Ascending aorta (tissue), 2 donors: ENCODE measurements at places on chromosomes 16 and 17.

GRCh38 chr16:81910366-81910885, 100.8 kb downstream of the SDR42E1 start:
- DNase-seq: no peak

DNA sequence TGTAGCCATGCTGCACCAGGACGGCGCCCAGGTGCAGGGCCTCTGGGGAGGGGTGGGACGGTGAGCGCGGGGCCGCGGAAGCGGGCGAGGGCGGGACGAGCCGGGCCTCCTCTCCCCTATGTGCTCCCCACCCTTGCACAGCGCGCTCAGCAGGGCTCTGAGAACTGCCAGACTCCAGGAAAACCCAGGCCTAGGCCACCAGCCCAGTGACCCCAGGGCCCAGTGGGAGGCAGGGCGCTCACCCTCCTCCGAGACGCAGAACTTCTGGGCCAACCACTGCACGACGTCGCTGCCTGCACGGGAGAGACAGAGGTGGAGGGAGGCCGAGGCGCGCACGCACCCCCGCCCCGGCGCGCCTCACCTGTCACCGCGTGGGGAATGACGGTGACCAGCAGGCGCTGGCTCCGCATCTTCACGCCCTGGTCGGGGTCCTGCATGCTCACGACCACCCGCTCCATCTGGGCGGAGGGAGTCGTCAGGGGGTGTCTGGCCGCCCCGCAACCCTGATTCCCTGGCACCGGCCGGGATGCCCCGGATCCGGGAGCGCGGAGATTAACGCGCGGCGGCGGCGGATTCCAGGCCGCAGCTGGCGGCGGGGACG, 603 bp downstream of the RGS11 start:
- DNase-seq: no peak

DNA sequence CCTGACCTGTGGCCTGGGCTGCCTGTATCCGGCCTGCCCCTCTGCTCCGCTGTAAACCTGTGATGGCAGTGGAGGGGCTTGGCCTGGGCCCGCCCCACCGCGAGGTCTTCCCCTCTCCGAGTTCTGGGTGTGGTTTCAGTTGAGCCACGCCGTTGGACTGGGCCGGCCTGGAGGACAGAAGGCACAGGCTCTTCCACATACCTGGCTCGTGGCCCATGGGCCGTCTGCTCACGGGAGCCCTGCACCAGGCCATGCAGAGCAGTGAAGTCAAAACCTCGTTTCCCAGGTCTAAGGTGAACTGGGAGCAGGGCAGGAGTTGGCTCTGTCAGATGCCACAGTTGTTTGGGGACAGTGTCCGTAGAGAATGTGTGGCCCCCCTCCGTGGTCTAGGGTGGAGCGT, 5.6 kb upstream of the RNPS1 start:
- DNase-seq: no peak

- DNase-seq: no peak
These were observed 50.6 kb upstream of the VPS4A start for GRCh38 chr16:69260506-69260905.

GRCh38 chr17:79117905-79118487, 43.4 kb downstream of the ENGASE start:
- DNase-seq: no peak

DNA sequence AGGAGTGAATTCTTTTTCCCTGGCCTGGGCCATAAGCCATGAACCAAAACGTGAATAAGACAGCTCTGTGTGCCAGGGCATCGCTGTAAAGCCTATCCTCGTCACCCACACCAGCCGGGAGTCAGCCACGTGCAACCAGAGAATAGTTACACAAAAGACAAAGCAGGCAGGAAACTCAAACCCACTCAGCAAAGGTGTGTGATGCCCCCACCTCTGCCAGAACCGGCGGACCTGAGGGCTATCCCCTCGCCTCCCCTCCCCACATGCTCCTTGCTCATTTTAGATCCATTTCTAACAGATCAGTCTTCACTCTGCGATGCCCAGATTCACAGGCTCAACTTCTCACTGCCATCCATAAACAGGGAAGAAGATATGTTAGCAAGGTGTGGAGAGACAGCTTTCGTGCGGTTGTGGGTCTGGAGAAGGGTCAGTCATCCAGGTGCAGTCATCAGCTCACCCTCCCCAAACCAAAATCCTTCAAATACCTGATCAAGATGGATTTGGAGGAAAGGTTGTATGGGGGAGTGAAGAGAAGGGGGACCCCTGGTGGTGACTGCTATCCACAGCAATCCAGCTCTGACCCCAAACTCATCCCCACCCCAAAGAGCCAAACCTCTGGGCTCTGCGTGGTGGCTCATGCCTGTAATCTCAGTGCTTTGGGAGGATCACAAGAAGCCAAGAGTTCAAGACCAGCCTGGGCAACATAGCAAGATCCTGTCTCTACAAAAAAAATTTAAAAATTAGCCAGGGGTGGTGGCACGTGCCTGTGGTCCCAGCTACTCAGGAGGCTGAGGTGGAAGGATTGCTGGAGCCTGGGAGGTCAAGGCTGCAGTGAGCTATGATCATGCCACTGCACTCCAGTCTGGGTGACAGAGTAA, 219.2 kb downstream of the C16orf78 start:
- DNase-seq: no peak

DNA sequence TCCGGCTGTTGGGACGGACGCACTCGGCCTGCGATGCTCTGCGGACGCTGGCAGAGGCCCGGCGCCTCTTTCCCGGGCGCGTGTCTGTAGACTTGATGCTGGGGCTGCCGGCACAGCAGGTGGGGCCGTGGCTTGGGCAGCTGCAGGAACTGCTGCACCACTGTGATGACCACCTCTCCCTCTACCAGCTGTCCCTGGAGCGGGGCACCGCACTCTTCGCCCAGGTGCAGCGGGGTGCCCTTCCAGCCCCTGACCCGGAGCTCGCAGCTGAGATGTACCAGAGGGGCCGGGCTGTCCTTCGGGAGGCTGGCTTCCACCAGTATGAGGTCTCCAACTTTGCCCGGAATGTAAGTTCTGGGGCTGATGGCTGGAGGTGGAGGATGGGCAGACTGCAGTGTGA, 3.5 kb downstream of the RSAD1 start:
- DNase-seq: peak; percentile 62

DNA sequence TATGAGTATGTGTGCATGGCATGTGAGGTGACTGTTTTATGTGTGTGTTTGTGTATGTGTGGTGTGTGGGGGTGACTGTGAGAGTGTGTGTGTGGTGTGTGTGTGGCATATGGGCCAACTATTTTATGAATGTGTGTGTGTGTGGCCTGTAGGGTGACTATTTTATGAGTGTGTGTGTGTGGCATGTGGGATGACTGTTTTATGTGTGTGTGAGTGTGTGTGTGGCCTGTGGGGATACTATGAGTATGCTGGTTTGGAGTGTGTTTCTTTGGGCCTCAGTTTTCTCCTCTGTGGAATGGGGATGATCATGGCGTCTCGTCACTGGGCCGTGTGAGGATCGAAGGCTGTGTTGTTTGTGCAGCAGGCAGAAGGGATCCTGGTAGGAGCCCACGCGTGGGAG, 152.1 kb upstream of the PLCG2 start:
- DNase-seq: no peak

- DNase-seq: no peak
These were observed 3.3 kb downstream of the KCNH4 start for GRCh38 chr17:42177684-42178083.

DNA sequence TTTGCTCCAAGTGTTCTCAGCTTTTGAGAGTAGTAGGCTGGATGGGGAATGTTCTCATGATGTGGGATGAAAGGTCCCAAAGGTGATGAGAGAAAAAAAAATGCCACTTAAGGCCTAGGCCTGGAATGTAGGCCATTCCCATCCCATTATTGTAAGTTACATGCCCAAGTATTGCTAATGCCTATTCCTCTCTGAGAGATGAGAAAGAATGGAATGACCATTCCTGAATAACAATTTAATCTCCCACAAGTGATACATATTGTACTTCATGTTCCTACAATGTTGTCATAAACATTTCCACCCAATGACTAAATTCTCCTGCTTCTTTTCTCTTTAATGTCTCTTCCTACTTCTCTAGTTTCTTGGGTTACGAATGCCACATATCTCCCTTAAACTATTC, 102.8 kb upstream of the KCNJ16 start:
- DNase-seq: no peak

- DNase-seq: no peak
These were observed 22.3 kb upstream of the G6PC1 start for GRCh38 chr17:42878123-42878880.

GRCh38 chr16:10846213-10846998, 27.8 kb upstream of the TVP23A start:
- DNase-seq: no peak

DNA sequence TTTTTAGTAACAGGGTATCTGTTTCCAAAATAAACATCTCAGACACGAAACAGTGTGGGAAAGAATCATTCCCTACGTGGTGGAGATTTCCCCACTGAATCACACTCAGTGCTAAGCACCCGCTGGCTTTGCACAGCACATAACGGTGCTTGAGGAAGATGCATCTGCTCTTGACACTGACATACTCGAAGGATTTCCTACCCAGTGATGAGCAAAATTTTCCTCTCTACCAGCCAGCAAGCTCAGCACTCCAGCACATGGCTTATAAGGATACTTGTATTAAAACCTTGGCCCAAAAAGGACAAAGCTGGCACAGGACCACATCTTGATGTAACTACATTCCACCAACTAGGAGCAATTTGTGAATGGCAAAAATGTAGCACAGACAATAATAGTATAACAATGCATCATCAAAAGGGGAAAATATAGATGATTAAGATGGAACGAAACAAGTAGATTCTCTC, 59.0 kb downstream of the ANKFY1 start:
- DNase-seq: no peak

- DNase-seq: no peak
These were observed 360.9 kb downstream of the GRIN2A start for GRCh38 chr16:9821331-9821730.

DNA sequence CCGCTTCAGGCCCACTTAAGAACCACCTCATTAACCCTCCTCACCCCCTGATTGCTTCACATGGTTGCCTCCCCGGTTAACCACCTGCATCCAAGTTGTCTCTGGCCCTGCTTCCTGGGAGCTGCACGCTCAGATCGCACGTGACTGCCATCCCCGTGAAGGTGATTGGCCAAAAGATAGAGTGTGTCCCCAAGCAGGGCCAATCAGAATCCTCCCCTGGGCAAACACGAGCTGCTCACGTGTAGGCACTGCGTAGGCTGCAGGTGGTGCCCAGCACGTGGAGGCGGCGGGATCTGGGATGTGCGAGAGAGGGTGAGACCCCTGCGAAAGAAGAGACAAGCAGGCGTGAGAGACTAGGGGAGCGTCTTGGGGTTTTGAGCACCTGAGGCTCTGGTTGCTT, 111.8 kb upstream of the CRHR1 start:
- no peak for DNase-seq

GRCh38 chr16:87603684-87604633, 1.7 kb downstream of the JPH3 start:
- no peak for DNase-seq

DNA sequence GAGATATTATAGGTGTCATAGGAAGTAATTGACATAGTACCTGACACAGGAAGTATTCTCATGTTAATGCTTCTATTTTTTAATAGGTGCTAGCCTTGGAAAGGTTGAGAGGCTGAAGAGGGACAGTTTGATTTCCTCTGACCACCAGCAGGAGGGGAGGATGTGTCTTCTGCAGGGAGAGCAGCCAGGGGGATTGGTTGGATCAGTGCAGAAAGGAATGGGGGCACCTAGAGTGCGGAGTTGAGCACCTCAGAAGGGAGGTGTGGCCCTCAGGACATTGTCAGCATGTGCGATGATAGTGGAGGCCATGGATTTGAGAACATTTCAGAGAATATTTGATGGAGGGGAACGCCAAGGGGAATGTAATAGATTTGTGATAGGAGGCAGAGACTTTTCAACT, 23.4 kb downstream of the HAPSTR1 start:
- DNase-seq: no peak

DNA sequence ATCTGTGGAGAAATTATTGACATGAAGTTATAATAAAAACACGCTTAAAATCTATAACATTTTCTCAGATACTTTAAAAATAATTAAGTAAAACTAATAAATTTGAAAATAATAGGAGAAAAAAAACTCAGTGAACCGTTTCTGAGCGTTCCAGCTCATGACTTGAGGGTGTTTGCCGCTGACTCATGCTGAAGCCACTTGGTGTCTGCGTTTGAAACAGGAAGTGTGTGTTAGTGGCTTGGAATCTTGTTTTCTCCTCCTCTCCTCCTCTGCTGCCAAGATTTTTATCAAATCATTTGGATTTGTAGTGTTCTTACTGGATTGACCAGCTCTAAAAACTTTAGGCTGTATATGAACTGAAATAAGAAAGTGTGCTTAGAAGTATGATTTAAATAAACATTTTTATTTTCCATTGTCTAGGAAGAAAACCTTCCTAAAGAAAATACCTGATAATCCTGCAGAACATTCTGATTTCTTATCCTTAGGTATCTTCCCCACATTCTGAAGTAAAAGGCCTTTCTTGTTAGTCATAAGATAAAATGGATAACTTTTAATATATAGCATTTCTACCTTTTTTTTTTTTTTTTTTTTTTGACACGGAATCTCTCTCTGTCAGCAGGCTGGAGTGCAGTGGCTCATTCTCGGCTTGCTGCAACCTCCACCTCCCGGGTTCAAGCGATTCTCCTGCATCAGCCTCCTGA, 30.8 kb downstream of the USP10 start:
- peak; percentile 29 for DNase-seq

- DNase-seq: peak; percentile 51
These were observed 1.3 kb downstream of the NLRC5 start for GRCh38 chr16:56990407-56991286.

DNA sequence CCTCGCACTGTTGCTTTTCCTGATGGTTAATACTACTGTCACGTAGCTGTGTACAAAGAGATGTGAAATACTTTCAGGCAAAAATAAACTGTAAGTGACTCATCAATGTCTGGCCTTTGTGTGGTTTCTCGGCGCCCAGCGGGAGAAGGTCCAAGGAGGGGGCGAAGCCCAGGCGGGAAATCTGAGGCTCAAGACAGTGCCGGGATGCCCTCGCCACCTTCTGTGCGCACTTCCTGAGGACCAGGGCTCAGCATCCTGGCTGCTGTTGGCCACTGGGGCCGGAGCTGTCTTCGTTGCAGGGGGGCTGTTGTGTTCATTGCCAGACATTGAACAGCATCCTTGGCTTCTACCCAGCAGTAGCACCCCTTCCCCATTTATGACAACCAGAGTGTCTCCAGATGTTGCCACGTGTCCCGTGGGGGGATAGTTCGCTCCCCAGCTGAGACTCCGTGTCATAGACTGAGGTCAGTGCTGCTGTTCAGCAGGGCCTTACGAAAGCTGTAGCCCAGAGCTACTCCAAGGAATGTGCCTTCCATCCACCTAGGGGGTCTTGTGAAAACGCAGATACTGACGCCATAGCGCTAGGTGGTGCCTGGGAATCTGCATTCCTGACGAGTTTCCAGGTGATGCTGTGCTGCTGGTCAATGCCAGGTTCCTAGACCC, 67.3 kb upstream of the PLCG2 start:
- DNase-seq: peak; percentile 67
